ENCODE measurements at places on chromosomes 2 and 18.
A peak's percentile ranks its signal among the peaks of the same experiment; 100 is the strongest.

- peak; percentile 70 for DNase-seq
Measured at GRCh38 chr2:62149708-62150107, 46.2 kb upstream of the B3GNT2 start.

DNA sequence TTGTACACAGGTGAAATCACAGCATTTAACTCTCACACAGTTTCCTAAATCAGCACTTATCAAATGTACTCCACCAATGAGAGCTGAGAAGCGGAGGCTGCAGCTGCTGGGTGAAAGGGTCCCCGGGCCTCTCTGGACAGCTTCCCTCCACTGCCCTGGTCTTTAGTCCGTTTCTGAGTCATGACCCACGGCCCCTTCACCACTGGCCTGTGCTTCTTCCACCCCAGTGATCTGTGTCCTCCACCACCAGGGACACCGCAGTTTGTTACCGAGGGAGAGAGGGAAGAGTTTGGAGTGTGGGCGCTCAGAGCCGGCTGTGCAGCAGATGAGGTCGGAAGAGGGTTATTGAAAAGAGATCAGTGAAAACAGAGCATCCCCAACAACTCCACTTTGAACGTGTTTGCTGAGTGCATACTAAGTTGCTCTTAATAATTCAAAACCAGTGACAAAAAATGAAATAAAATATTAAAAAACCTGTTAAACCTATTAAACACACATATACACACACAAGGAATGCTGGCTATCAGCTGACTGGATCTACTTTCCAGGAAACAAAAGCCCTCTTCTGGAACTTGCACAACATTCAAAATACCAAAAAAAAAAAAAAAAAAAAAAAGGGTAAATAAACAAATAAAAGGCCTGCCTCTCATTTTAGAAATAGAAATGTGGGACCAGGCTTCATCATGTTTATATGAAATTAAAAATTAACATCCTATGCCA lies 54.1 kb downstream of the PXDN start:
- DNase-seq, result no peak

DNA sequence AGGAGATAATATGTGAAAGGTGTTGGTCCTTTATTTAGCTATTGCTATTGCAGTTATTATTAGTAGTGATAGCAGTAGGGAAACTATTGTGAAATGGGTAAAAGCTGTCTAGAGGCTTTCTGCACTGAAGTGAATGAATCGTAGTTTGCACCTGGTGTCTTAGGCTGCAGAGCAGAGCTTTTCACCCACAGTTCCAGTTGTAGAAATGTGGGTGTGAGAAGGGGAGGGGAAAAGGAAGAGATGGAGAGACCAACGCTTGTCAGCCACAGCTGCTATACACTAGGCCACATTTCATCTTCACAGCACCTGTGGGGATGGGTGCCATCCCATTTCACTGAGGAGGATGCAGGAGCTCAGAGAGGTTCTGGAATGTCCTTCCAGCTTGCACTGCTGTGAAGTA lies 50.0 kb downstream of the TRPM8 start:
- no peak for DNase-seq

- DNase-seq, result no peak
Measured at GRCh38 chr2:217642944-217643343, 359.9 kb downstream of the TNS1 start.

DNA sequence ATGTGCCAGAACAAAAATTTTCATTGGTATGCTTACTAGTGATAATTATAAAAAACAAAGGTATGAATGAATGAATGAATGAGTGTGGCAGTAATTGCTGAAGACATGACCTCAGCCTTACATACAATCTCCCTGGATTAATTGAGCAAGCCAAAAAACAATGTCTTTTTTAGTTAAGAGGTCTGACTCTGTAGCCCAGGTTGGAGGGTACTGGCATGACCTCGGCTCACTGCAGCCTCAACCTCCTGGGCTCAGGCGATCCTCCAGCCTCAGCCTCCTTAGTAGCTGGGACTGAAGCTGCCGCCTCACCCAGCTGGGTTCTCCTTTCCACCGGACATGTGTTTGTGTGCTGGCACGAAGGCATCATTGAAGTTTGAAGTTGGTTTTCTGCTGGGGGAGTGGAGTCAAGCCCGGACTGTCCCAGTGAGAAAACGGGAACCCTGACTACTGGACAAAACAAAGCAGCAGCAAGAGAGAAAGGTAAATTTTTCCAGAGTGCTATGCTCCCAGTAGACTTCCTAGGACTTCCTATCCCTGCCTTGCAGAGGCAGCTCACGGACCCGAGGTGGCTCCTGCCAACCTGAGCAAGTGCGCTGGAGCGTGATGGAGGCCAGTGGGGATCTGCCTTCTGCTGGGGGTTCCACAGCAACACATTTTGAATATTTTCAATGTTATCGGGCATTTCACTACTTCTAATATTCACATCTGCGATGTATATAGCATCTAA lies 6.4 kb upstream of the IMP4 start:
- no peak for DNase-seq

DNA sequence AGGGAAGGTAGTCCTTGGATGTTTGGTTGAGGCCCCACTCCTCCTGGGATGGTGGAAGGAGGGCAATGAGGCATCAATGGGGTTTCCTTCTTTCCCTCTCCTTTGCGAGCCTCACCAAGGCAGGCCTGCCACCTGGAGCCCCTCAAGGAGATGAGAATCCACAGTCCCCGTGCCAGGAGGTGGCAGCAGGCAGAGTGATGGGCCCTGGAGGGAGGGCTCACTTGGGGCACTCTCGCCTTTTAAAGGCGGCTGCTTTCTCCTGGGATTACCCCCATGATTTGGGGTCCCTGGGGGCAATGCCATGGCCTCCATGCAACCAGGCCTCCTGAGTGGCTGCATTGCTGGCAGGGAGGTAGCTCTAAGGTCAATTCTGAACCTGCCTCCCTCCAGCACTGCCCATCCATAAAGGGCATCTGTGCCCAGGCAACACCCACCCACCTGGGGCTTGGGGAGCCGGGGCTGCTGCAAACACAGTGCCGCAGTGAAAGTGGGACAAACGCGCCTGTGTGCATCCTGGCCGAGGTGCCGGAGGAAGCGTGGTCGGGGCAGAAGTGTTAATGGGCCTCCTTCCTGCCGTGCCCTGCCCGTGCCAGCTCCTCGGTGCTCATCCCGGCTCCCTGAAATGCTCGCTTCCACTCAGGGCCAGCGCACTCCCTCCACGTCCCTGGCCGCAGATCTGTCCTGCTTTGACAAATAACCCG lies 55.9 kb downstream of the ZFP36L2 start:
- no peak for DNase-seq

DNA sequence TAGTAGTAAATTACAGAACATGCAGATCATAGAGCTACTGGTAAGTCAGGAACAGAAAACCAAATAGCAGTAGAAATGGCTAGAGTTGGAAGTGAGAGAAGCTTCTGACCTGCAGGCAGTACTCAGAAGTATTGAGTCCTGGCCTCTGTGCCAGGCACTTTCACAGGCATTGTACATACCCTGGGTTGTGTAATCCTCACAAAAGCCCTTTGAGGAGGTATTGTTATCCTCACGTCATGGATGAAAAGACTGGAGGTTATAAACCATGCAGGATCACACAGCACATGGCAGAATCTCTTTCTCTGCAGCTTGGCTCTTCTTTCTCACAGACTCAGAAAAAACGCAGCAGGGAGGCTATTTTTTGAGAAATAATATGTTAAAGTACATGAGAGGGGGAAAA lies 789.3 kb upstream of the FAM98A start:
- no peak for DNase-seq

GRCh38 chr2:152175012-152175367 lies 573 bp downstream of the STAM2 start:
- no peak for DNase-seq

- DNase-seq, result peak; percentile 86
Measured at GRCh38 chr2:72367530-72368225, 220.0 kb upstream of the CYP26B1 start.

DNA sequence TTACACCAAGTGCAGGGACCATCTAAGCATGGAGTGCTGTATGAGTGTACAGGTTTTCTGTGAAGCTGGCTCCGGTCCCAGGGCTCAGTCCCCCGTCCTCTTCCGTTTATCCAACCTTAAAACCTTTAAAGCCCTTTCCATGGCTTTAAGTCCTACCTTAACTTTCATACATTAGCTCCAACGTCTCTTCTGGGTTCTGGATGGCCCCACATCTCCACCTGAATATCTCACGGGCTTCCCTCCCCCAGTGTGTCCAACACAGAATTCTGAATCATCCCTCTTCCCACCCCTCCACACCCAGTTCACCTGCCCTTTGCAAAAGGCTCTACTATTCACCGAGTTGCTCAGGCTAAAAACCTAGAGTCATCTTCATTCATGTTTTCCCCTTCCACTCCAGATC lies 12.8 kb downstream of the ARHGAP25 start:
- no peak for DNase-seq

GRCh38 chr2:205189301-205189700 lies 493.0 kb upstream of the NRP2 start:
- no peak for DNase-seq

GRCh38 chr2:239721531-239721930 lies 303.6 kb downstream of the NDUFA10 start:
- no peak for DNase-seq

GRCh38 chr2:6957910-6958615 lies 40.9 kb downstream of the RNF144A start:
- no peak for DNase-seq

- no peak for DNase-seq
Measured at GRCh38 chr2:45074713-45075112, 65.5 kb upstream of the SIX2 start.

DNA sequence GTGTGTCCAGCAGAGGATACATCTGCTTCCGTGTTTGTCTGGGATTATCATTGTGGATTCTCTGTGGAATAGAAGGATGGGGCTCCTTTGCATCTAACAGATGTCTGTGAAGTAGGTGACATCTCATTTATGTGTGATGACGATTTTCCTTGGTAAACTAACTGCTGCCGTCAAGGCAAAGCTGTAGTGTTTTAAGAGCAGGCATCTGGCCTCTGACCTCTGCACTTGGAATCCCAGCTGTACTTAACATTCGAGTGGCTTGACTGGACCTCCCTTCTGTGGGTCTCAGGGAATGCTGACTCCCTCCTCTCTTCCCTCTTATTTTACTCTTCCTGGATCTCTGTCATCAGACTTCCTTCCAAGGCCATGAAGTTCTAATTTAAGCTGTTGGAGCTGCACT lies 56.4 kb downstream of the DCDC2C start:
- no peak for DNase-seq

- no peak for DNase-seq
Measured at GRCh38 chr2:96325041-96325883, at the start of gene ITPRIPL1. Gene ITPRIPL1 (plus strand): TSS chr2:96325317. CDS start chr2:96325840, 523 bp downstream.

DNA sequence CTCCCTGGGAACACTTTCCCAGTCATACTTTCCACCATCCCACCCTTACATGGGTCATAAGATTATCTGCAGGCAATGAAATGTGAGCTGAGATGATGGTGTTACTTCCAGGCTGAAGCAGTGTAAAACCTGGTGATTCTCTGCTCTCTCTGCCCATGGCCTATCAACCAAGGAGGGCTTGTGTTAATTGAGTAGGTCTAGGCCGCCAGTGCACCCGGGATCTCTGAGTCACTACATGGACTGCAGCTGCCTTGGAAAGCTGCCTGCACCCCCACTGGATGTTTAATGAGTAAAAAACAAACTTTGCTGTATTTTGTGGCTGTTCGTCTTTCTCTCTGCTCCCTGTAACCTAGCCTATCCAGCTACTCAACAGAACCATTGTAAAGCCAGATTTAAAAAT lies 451.7 kb upstream of the SMIM21 start:
- DNase-seq, result no peak

GRCh38 chr18:11316546-11316945 lies 167.2 kb upstream of the PIEZO2 start:
- no peak for DNase-seq

DNA sequence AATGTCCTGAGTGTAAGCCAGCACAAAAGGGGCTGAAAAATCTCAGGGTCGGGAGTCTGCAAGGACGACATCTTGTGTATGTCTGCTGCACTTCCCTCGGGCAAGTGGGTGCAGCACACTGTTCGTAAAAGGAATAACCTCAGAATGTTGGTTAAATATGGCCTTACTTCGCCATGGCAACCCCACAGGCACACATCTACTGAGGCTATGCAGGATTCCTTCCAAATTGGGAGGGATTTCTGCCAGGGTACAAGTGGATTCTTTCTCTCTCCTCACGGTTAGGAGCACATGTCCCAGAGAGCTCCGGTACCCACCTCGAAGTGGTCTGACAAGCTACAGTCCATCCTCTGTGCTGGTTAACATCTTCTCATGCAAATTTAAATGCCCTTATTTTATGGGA lies 277.7 kb upstream of the PXDN start:
- no peak for DNase-seq

DNA sequence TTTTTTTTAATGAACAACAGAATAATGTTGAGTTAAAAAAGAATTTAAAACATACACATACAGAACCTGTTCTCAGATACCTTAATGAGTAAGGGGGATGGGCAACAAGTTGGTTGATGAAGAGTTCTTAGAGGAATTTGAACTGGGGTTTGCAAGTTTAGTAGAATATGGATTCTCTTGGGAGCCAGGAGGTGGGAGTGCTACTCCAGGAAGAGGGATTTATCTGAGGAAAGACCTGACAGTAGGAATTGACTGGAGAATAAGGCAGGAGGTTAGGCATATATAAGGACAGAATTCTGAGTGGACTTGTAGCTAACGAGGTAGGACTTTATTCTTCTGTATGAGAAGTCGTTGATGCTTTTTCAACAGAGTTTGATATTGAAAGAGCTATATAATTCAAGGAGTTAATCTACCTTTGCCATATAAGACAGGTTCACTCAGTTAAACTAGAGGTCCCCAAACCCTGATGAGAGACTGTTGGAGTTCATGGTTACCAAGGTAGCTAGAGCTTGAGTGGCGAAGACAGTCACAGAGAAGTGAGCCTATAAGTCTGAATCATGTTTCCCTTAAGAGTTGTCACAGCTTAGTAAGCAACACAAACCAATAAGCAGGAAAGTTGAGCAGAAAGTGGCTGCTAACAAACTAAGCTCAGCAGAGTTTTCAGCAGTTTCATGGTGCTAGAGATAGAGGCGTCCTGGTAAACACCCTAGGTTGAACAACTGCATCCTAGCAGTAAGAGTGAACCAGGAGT lies 88.2 kb downstream of the NCOA1 start:
- no peak for DNase-seq

DNA sequence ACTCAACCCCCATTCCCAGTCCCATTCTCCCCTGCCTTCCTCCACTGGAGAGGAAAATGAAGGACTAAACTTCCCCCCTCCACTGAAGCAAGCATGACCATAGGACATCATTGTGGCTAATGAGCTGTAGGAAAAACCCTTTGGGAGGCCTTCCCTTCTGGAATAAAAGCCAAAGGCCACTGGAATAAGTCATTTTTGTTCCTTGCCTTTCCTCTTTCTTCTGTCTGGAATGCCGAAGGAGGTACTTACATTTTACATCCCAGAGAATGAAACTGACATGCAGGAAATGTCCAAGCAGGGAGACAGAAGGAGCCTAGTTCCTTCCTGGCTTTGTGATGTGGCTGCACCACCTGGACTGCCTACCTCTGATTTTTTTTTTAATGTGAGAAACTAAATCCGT lies 9.1 kb upstream of the PTPRM start:
- no peak for DNase-seq

DNA sequence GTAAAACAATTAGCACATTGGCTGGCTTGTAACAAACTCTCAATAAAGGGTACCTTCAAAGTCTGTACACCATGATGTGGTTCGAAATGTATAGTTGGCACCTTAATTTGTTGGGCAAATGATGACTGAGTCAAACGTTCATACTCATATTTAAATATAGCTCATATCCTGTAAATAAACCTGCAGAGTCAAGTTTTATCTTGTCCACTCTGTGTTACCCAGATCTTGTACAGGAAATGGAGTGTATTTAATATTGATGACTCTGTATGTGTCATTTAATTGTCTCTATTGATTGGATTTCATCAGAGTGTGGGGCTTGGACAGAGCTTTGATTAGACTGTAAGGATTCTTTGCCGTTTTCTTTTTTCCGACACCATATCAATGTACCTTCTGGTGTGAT lies 805.6 kb upstream of the ZEB2 start:
- DNase-seq, result no peak

All from RCC 7860 (cell line).